ENCODE measurements at places on chromosomes 3 and 15.

DNA sequence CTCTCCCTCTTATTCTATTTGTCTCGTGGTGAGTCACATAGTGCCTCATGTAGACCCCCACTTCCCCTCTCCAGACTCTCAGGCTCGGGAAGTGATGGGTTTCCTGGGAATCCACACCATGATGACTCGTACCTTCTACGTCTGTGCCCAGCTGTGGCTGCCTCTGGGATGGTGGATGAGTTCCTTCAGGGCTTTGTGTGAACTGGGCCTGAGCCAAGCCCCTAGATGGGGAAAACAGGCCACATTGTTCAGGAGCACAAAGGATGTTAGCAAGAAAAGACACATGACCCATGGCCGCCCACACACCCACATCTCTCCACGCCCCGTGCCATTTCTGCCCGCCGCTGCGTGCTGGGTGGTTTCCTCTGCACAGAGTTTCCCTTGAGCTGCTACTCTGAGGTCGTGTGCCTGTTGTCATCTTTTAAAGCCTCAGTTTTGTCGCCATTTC is 10.5 kb downstream of the ISG20 start:
- peak; percentile 70 for DNase-seq

- DNase-seq, result no peak
These were observed 37.7 kb downstream of the RFTN1 start for GRCh38 chr3:16475766-16476165.

DNA sequence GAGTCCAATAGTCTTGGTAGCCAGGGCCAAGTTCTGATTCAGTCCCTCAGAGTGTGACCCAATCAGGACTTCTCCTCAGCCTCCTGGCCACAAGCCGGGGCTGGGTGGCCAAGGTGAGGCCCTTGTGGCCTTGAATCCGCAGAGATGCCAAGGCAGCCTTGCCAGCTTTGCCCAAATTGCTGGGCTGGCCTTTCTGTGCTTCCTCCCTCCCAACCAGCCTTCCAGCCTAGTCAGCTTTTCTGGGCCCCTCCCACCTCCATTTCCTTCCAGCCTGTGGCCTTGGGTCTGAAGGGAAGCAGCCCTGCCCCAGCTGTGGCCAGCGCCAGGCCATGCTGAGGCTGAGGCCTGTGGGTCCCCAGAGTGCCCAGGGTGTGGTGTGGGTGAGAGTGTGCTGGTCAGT is 34.3 kb upstream of the ANKDD1A start:
- no peak for DNase-seq

DNA sequence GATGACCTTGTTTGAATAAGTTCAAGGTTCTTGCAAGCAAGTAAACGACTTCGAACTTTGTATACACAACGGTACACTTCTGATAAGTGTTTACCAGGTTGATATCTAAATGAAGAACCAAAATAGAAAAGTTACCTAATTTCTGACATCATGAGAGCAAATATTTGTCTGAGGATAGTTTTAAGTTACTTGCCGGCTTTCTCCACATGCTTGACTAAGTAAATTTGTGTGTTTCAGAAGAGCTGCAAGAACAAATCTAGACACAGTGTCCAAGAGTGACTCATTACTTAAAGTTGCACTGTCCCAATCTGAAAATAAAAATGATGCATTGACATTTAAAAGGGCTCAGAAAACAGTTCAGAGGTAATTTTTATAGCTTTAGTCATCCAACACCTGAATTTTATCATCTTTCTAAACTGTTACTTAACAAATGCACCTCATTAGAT is 115.1 kb downstream of the HERC1 start:
- no peak for DNase-seq

- DNase-seq, result no peak
These were observed 5.4 kb downstream of the MEX3B start for GRCh38 chr15:82040390-82040789.

GRCh38 chr15:82307714-82308081 is 41.6 kb downstream of the GOLGA6L10 start:
- no peak for DNase-seq

DNA sequence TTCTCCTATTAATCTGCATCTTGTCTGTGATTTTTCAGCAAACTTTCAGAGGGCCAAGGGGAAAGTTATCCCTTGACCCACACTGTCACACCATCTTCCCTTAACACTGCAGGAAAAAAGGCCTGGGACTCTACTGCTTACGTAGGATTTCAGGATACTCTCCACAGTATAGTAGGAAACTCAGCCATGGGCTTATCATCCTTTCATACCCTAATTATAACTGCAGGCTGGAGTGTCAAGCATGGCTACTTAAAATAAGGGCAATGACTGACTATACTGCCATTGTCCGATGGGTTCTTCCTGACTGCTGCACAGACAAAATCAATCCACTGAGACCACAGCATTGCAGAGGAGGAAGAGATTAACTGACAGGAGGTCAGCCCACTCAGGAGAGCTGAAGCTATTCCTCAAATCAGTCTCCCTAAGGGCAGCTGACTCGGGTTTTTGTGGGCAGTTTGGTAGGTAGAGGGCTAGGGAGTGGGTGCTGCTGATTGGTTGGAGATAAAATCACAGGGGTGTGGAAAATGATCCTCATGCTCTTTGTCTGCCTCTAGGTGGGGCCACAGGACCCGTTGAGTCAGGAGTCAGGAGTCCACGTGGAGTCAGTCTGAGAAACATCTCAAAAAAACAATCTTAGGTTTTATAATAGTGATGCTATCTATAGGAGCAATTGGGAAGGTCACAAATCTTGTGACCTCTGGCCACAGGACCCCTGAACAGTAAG is 118.2 kb upstream of the STRIT1 start:
- DNase-seq, result no peak

DNA sequence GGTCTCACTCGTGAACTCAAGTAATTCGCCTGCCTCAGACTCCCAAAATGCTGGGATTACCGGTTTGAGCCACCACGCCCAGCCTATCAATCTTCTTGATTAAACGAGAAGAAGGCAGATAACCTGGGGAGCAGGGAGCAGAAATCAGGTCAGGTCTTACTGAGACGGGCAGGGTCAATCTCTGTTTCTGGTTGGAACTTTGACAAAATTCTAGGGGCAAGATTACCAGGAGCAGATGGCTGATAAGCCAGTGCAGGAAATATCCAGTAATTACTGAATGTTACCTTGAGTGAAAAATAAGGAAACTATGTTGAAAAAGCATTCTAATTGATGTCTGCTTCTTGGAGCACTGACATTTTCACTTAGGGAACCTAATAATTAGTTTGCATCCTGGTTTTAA is 24.4 kb upstream of the GOLM2 start:
- no peak for DNase-seq

GRCh38 chr3:35707904-35708303 is 68.6 kb downstream of the ARPP21 start:
- no peak for DNase-seq

- DNase-seq, result no peak
These were observed 20.2 kb upstream of the CPOX start for GRCh38 chr3:98613616-98614015.

DNA sequence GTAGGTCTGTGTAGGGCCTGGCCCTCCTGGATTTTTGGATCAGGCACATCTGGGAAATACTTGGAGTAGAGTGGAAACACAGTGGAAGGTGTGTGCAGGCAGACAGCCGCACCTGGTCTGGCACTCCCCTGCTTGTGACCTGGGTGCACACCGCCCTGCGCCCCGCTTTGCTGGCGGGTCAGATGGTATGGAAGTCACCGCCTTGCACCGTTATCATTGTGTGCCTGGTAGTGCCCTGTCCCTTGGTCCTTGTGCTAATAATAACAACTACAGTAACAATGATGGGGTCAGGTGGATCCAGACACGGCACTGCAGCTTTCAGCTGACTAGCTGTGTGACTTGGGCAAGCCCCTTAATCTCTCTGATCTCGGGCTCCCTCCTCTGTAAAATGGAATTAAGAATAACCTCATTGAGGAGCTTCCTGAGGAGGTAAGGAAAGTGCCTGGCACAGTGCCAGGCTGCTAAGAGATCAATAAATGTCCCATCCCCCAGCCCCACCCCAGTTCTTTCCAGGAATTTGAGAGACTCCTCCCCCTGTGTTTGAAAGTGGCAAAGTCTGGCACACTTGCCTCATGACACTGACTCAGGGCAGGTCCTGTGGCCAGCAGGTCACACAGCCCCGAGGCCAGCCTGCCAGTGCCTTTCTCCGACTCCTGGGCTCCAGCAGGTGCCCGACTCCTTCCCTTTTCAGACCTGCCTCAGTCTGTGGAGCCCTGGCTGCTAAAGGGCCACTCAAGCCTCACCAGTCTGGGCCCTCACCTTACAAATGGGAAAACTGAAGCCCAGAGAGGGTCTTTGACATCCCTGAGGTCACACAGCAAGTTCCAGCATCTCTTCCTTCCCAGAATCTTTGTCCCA is 9.8 kb downstream of the ISG20 start:
- DNase-seq, result no peak

DNA sequence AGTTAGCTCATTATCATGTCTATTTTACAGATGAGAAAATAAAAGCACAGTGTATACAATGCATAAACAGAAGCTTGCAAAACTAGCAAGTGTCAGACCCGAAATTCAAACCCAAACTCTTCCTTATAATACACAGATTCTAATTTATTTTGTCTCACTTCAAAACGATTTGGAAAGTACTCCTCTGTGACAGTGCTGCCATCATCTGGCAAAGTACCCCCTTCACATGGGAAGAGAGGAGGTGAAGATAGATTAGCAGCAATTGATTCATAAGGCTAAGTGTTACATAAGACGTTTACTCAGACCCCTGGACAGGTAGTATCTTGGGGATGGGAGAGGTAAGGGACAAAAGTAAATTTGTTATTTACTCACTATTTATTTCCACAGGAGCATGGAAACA is 744.0 kb upstream of the SGO1 start:
- DNase-seq, result no peak

DNA sequence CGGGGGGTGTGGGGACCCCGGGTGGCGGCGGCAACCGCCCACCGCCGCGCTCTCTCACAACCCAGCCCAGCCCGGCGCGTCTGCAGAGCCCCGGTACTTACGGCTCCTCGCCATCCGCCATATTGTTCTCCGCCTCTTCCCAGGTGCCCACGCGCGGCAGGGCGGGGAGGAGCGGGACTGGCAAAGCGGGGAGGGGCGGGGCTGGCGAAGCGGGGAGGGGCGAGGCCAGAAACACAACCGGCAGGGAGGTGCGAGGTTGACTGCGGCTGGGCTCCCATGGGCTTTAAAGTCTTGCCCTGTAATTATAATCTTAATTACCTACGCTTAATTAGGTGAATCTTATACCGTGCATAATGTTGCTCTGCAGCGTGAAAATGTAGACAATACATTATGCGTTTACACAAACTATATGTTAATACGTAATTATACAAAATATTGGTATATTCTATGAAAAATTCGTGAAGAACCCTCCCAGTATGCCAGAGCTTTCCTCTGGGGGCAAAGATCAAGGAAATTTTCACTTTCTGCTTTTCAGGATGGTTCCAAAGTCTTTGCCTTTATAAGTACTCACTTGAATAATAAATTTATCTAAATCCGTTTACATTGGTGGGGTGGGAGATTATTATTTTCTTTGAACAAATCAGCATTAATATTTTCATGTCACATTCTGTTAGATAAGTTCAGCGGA is at the start of gene UBA3:
UBA3 (minus strand) TSS at position 133 of the 688 bp plus-strand sequence; CDS start at position 121, 12 bp downstream.
- DNase-seq, result peak; percentile 85

GRCh38 chr3:129360171-129360611 is 68.2 kb downstream of the EFCAB12 start:
- DNase-seq, result no peak

- no peak for DNase-seq
These were observed 31.4 kb upstream of the PRTG start for GRCh38 chr15:55774113-55774970.

- no peak for DNase-seq
These were observed 297.8 kb downstream of the SATB1 start for GRCh38 chr3:18127174-18127858.

- DNase-seq, result no peak
These were observed at the start of gene FETUB for GRCh38 chr3:186639778-186640472. TSS of gene FETUB (plus strand) at chr3:186640399. CDS start at chr3:186640461, 62 bp downstream.

GRCh38 chr15:90582553-90582952 is 52.8 kb downstream of the CRTC3 start:
- no peak for DNase-seq

DNA sequence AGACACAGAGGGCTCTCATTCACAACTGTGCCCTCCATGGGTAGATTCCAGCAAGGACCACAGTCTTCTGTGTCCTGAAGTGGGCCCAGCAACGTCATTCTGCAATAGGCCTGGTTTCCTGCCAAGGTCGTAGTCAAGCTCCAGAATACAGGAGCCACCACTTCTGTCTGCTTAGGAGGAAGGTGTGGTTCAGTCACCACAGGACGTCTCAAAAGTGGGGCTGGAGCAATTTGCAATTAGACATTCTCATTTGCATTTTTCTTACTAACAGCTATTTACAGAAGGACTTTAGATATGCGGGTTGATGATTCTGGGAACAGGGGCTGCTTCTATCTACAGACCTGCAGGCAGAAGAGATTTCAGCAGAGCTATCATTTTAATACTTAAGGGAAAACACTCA is 58.7 kb upstream of the MYRIP start:
- DNase-seq, result no peak

DNA sequence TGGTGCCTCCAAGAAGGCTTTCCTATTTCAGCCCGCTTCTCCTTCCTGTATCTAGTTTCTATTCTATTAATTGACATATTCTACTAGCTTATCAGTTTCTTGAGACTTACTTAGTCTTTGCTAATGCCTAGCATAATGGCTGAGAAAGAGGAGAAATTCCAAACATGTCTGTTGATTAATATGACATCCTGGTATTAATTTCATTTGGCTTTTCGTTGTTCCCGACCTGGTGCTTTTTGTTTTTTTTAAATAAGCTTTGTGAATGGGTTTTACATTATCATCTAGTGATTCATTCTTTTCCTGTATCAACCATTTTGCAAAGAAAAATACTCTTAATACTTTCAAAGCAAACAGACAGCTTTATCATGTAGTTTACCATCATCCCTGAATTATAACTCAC is 13.1 kb downstream of the WDR53 start:
- no peak for DNase-seq

DNA sequence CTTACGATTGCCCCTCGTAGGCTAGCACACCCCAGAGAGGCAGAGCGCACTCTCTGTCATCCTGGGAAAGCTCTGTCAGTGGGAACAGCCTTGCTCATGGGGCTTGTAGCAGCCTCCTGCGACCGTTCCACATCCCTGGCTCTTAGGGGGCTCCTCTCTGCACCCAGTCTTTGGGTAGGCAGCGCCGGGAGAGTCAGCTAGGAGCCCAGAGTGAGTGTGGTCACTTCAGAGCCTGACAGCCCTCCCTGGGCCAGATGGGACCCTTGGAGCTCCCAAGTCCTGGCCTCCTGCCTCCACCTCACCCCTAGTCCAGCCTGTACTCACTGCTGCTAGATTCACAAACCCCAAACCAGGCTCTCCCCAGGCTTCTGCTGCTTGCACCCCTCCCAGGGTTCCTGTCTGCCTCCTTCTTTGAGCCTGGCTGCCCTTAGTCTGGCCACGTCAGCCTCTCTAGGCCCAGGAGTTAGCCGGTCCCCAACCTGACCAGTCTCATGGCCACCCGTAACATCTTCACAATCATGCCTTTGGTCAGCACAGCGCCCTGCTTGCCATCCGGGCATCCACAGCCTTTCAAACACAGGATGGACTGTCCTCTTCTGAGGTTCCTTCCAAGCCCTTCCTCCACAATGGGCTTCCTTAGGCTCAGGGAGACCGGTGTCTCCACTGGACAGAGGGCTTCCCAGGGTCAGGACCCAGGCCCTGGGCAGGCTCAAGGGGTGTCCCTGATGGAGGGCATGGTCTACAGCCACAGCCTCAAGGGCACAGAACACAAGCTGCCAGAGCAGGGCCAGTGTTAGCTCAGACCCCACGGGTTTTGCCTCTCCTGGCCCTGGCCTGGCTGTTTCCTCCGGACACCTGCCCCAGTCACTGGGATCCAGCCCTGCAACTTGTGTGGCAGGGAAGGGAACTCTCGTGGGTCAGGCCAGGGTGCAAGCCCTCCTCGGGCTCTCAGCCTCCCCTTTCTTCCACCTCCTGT is 4.6 kb downstream of the ACSBG1 start:
- DNase-seq, result no peak

GRCh38 chr3:123026565-123027291 is 835 bp downstream of the SEMA5B start:
- no peak for DNase-seq
